H9 (cell line): ENCODE measurements at places on chromosomes 7 and 10.

GRCh38 chr10:110425684-110426293, 71.9 kb upstream of the DUSP5 start:
- no peak overlapping the region for H3K27ac ChIP-seq
- H3K36me3 ChIP-seq: no peaks in the 10 kb centered on the region
- peaks cover 8% of the 10 kb centered on the region; the same call in 1 of the 2 replicates for H3K4me1 ChIP-seq
- H3K27me3 ChIP-seq: no peaks in the 10 kb centered on the region
- DNase-seq: no peak
- H3K4me3 ChIP-seq: no peak overlapping the region

DNA sequence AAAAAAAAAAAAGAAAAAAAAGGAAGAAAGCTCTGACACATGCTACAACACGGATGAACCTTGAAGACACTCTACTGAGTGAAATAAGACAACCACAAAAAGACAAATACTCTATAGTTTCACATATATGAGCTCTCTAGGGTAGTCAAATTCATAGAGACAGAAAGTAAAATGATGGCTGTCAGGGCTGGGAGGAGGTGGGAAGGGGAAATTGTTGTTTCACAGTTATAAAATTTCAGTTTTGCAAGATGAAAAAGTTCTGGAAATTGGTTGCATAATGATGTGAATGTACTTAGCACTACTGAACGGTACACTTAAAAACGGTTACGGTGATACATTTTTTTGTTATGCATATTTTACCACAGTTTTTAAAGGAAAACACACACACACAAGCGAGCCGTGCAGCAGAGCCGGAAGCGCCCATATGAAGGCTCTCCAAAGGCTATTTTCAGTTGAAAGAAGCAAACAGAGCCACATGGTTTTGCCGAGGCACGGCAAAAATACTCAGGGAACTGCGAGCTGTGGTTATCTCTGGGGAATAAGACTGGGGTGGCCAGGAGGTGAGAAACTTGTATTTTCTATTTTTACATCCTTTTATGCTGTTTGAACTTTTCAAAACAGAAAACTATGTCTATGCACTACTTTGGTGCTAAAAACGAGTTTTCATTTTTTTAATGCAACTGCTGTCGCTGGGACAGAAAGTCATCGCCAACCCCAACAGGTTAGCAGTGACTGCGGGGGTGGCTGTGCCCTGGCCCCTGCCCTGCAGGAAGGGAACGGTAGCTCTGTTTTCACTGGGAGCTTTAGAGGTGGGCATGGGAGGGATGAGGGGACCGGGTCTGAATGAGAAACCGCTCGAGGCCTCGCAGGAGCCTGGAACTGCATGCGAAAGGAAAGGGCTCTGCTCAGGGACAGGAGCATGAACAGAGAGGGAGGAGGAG, 132.9 kb downstream of the OAT start:
- no peaks in the 10 kb centered on the region for H3K27me3 ChIP-seq
- H3K27ac ChIP-seq: no peak overlapping the region
- H3K4me3 ChIP-seq: no peak overlapping the region
- H3K4me1 ChIP-seq: no peaks in the 10 kb centered on the region
- DNase-seq: no peak

DNA sequence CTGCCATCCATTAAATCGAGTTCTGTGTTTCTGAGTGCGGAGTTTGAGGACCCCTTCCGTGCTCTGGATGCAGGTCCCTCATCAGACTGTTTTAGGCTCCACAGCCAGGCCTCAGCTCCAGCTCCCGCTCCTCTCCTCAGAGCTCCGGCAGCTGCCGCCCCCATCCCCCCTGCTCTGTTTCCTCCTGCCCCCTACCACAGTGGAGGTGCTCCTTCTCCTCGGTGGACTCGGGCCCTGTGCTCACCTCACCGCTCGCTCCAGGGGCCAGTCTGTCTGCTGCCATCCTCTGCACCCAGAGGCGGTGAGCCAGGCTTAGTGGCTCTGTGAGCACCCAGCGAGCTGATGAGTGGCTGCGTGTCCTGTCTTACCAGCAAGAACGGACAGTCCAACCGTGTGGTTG, 21.4 kb upstream of the PRKAR1B start:
- no peaks in the 10 kb centered on the region for H3K4me1 ChIP-seq

DNA sequence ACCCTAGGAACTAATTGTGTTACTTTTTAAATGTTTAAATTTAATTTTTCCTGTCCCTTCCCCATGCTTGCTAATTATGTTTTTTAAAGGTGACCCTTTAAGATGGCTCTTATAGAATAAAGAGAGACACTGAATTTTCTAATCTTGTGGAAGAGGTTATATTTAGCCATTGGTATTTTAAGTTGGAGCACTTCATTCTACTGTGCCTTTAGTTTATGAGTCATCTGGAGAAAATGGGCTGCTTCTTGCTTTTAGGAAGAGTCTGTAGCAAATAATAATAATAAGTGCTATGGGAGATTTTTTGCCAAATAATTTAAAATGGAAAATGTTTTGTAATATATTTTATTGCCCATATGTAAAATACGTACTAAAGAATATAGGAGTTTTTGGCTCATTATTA, 139.7 kb downstream of the ADK start:
- H3K36me3 ChIP-seq: no peaks in the 10 kb centered on the region
- no peaks in the 10 kb centered on the region for H3K4me1 ChIP-seq
- H3K27ac ChIP-seq: no peak overlapping the region
- H3K4me3 ChIP-seq: no peak overlapping the region
- no peak for DNase-seq
